ENCODE measurements at places on chromosomes 7 and 10.
A peak's percentile ranks its signal among the peaks of the same experiment; 100 is the strongest.

GRCh38 chr10:45257600-45257999, 57.8 kb downstream of the OR13A1 start:
- H3K4me1 ChIP-seq = no peaks in the 10 kb centered on the region
- no peak overlapping the region for H3K4me3 ChIP-seq

DNA sequence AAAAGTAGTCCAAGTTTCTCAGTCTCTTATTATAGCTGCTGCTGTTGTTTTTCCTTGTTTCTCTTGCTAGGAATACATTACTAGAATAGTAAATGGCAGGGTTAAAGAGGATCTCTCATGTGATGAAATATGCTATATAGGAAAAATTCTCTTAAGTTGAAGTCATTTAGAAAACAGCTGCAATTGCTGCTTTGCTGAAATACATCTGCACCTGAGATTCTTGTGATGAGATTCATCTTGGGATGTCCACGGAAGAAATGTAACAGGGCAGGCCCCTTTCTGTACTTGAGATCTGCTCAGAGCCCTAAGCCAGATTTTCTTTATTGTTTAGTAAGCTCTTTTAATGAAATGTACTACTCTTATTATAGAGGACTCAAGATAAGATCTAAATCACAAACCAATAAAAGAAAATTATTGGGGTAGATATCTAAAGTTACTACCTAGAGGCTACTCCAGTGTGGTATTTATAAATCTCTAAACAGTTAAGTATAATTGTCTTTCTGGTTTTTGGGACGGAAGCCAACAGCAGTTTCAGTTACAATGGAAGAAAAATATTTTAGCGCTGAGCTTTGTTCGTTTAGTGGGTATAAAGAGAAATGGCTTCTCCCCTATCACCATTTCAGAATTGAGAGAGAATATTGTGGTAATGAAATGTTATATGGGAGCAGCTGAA, 701.5 kb downstream of the KCNMA1 start:
- DNase-seq = no peak
- H3K27ac ChIP-seq = no peak overlapping the region
- H3K4me3 ChIP-seq = no peak overlapping the region
- H3K27me3 ChIP-seq = no peaks in the 10 kb centered on the region
- H3K36me3 ChIP-seq = no peaks in the 10 kb centered on the region
- H3K4me1 ChIP-seq = no peaks in the 10 kb centered on the region

- no peaks in the 10 kb centered on the region for H3K4me1 ChIP-seq
- DNase-seq = no peak
- no peak overlapping the region for H3K27ac ChIP-seq
These were observed 60.0 kb downstream of the ENO4 start for GRCh38 chr10:116909307-116909706.

- peak; percentile 22 for DNase-seq
- H3K27me3 ChIP-seq = no peaks in the 10 kb centered on the region
- H3K36me3 ChIP-seq = no peaks in the 10 kb centered on the region
- no peak overlapping the region for H3K27ac ChIP-seq
- H3K4me1 ChIP-seq = no peaks in the 10 kb centered on the region
These were observed 10.2 kb downstream of the ATP6V0E2 start for GRCh38 chr7:149884016-149884415.

DNA sequence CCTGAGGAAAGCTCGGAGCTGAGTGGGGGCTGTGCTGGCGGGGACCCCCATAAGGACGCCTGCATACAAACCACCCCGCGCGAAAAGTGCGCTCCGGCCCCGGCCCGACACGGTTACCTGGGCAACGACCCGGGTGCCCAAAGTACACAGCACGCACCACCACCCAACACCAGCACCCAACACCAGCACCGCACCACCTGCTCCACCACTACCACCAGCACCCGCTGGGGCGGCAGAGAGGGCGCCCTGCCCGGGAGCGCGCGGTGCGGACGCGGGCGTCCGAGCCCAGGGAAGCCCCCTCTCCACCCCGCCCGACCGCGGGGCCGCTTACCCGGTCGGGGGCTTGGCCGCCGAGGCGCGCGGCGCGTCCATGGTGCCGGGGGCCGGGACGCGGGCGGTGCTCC, 345 bp downstream of the COBL start:
- no peak overlapping the region for H3K27ac ChIP-seq
- H3K36me3 ChIP-seq = no peaks in the 10 kb centered on the region
- DNase-seq = peak; percentile 59
- peak overlapping the region; percentile 89 for H3K4me3 ChIP-seq

DNA sequence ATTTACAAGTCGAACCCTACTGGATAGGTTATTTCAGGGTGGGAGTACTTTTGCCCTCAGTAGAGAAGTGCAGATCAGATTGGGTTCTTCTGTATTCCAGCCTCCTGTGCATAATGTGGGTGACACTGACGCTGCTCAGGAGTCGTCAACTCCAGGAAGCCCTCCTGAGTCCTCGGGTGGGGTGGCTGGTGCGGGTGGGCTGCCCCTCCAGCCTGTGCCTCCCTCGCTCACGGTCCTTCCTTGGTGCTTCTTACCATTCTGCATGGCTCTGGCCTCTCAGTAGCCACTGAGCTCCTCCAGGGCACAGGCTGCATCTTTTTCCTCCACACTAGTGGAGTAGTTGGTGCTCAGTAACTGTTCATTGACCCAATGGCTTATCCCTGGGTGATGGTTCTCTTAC, 4.3 kb downstream of the CDH23 start:
- H3K27ac ChIP-seq = no peak overlapping the region
- H3K36me3 ChIP-seq = no peaks in the 10 kb centered on the region
- DNase-seq = no peak
- H3K4me3 ChIP-seq = no peak overlapping the region
- peaks cover 25% of the 10 kb centered on the region for H3K27me3 ChIP-seq
- peaks cover 3% of the 10 kb centered on the region for H3K4me1 ChIP-seq

DNA sequence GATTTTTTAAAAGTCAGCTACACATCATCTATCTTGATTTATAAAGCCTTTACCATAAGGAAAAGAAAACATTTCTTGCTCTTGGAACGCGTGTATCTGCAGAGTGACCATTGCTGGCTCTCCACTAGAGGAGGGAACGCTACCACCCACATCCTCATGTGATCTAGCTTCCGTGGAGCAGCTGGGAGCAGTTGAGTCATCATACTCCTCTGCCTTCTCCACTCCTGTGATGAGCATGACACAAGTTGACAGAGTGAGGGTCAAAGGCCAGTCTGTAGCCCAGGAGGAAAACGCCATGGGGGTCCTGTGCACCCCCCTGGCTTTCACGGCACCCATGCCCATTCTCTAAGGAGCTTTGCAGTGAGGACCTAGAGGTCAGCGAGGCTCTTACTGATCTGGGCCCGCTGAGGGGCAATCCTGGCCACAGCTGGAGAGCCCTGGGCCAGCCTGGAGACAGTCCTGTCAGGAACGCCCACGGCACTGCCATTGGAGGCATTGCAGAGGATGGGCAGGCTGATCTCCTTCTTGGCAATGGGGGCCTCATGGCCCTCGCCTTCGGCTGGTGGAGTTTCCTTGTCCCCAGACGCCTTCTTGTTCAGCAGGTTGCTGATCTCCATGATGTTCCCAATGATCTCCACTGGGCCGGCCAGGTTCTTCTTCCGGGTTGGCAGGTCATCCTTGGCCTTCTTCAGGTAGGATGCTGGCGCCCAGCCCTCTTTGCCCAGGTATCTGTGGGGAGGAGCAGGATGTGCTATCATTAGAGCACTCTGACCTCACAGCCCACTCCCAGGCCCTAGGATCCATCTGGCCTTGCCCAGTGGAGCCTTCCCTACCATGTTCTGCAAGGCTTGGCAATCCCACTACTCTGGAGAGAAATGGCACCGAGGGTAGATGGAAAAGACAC, 119.2 kb downstream of the NEURL1 start:
- H3K27ac ChIP-seq = no peak overlapping the region
- H3K27me3 ChIP-seq = no peaks in the 10 kb centered on the region
- H3K4me1 ChIP-seq = peaks cover 2% of the 10 kb centered on the region
- H3K36me3 ChIP-seq = peaks cover 8% of the 10 kb centered on the region

GRCh38 chr10:3172081-3172445, 519 bp downstream of the PITRM1 start:
- no peak for DNase-seq
- H3K27me3 ChIP-seq = no peaks in the 10 kb centered on the region
- no peak overlapping the region for H3K27ac ChIP-seq

DNA sequence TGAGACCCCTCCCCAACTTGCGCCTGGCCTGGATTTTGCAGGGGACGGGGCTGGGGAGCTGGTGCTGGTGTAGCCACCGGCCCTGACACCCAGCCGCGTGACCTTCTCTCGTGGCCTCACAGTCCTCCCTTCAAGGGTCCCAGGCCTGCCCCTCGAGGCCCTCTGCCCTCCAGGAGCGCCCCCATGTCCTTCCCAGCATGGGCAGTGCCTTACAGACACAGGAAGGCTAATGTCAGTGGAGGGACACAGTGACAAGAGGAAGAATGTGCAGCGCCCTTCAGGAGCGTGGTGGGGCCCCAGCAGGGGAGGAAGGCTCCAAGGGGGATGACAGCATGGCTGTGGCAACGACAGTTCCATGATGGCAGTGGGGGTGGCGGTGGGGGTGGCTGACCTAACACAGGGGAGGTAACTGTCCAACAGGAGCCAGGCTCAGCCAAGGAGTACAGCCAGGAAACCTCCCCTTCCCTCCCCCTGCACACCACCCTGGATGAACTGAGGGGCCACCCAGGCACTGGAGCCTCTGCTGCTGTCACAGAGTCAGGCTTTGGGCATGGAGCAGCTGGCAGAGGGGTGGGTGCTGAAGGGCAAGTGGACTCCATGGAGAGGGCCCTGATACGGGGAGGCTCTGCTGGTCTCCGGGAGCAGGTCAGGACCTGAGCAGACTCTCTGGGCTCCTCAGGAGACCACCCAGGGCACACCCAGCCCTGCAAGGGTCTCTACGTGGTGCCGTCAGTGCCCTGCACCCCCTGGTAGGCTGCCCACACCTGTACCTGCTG, 76.0 kb upstream of the RET start:
- no peaks in the 10 kb centered on the region for H3K4me1 ChIP-seq
- no peak for DNase-seq
- no peaks in the 10 kb centered on the region for H3K36me3 ChIP-seq
- H3K27me3 ChIP-seq = no peaks in the 10 kb centered on the region
- no peak overlapping the region for H3K27ac ChIP-seq

DNA sequence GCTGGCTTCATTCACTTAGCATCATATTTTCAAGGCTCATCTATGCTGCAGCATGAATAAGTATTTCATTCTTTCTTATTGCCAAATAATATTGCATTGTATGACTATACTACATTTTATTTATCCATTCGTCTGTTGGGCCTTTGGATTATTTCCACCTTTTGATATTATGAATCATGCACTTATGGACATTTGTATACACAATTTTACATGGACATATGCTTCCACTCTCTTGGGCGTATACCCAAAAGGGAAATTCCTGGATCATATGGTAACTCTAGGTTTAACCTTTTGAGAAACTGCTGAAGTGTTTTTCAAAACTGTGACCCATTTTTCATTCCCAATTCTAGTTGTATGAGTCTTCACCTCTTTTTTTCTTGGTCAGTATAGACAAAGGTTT, 80.3 kb upstream of the GNAI1 start:
- no peaks in the 10 kb centered on the region for H3K4me1 ChIP-seq
- no peaks in the 10 kb centered on the region for H3K36me3 ChIP-seq
- DNase-seq = no peak
- H3K27ac ChIP-seq = no peak overlapping the region
- no peaks in the 10 kb centered on the region for H3K27me3 ChIP-seq
- H3K4me3 ChIP-seq = no peak overlapping the region

DNA sequence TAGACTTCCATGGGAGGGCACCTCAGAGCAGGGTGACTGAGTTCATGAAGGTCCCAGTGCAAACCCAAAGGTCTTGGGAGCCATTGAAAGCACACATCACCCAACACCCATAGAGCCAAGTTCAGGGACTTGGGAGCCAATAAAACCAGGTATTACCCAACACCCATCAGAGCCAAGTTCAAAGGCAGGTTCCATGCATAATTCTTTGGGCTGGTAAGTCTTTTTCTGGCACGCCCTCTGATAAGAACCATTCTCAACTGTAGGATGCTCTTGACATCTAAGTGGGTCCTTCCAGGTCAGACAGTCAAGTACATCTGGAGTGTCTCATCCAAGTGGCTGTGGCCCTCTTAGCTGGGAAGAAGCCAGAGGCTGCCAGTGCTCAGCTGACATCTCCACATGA, 63.2 kb downstream of the EBF3 start:
- peak; percentile 19 for DNase-seq
- H3K4me1 ChIP-seq = peaks cover 7% of the 10 kb centered on the region
- no peaks in the 10 kb centered on the region for H3K27me3 ChIP-seq
- H3K27ac ChIP-seq = no peak overlapping the region
- no peak overlapping the region for H3K4me3 ChIP-seq

DNA sequence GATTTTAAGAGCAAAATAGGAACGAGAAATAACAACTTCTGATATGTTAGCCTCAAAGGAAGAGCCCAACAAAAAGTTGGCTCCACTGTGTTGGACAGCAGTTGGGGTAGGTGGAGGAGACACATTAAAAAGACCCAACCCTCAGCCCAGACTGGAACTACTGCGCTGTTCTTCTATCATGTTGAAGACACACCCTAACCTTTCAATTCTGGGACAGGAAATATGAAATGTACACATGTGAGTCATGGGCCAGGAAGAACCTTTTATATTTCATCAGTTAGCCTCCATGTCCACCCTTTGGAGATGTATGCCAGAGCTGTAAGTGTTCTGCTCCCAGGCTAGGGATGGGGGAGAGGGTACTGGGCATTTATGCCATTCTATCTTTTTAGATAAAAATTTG, 22.1 kb downstream of the CLDN12 start:
- no peaks in the 10 kb centered on the region for H3K27me3 ChIP-seq
- H3K4me3 ChIP-seq = no peak overlapping the region
- DNase-seq = no peak
- no peaks in the 10 kb centered on the region for H3K4me1 ChIP-seq

DNA sequence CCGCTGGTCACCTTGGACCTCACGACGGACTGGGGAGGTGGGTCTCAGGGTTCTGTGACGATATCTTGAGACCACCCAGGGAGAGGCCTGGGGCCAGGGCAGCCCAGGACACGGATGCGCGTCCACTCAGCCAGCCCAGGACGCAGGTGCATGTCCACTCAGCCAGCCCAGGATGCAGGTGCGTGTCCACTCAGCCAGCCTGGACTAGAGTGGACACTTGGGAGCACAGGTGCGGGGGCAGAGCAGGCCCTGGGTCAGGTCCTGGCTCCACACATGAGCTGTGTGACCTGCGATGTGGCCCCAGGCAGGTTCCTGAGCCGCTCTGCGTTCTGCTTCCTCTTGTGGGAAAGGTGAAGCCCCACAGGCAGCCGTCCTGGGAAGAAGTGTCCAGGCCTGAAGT, 22.2 kb downstream of the KNDC1 start:
- H3K27me3 ChIP-seq = no peaks in the 10 kb centered on the region
- H3K4me3 ChIP-seq = no peak overlapping the region
- DNase-seq = no peak
- no peaks in the 10 kb centered on the region for H3K4me1 ChIP-seq

- no peaks in the 10 kb centered on the region for H3K36me3 ChIP-seq
- peaks cover 3% of the 10 kb centered on the region for H3K4me1 ChIP-seq
- DNase-seq = peak; percentile 50
- peak within 1 kb of the TSS; percentile 88 for H3K4me3 ChIP-seq
These were observed at the start of gene SLK for GRCh38 chr10:103966671-103967447. Gene SLK, plus strand, starts transcription at chr10:103967140. Its CDS starts 606 bp downstream, at chr10:103967746.

GRCh38 chr10:126397156-126397555, 8.9 kb upstream of the ADAM12 start:
- H3K4me3 ChIP-seq = no peak overlapping the region
- no peaks in the 10 kb centered on the region for H3K36me3 ChIP-seq
- H3K4me1 ChIP-seq = peaks cover 5% of the 10 kb centered on the region

- no peak overlapping the region for H3K27ac ChIP-seq
- no peaks in the 10 kb centered on the region for H3K4me1 ChIP-seq
- no peaks in the 10 kb centered on the region for H3K27me3 ChIP-seq
- no peaks in the 10 kb centered on the region for H3K36me3 ChIP-seq
- no peak overlapping the region for H3K4me3 ChIP-seq
- DNase-seq = no peak
These were observed 76.0 kb upstream of the ADO start for GRCh38 chr10:62728479-62728878.

GRCh38 chr10:100654782-100655325, 90.5 kb upstream of the PAX2 start:
- no peaks in the 10 kb centered on the region for H3K4me1 ChIP-seq
- no peak overlapping the region for H3K27ac ChIP-seq
- H3K4me3 ChIP-seq = peak overlapping the region; percentile 68
- H3K27me3 ChIP-seq = peaks cover 50% of the 10 kb centered on the region
